ENCODE measurements at places on chromosomes 2 and 18.

- DNase-seq = peak; percentile 67
Observed at GRCh38 chr2:217789003-217789735, 213.6 kb downstream of the TNS1 start.

DNA sequence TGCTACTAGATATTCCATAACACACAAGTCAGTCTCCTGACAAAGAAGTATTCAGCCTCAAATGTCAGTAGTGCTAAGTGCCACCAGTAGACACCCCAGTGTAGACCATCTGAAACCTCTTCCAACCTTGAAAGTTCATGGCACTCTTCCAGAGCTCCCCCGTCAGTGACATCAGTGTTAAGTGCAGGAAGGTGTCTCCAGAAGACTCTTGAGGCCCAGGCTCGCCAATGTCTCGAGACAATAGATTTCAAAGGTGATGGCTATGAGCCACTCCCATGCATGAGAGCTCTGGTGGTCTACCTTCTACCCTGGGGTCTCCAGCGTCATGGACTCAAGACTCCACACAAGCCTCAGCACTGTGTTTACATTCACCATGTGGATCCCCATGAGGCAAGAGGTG lies 183.8 kb downstream of the SMAD2 start:
- DNase-seq = no peak

GRCh38 chr2:236935631-236936445 lies 149.9 kb upstream of the COPS8 start:
- no peak for DNase-seq

- DNase-seq = no peak
Observed at GRCh38 chr18:48580066-48580465, 41.2 kb downstream of the CTIF start.

- no peak for DNase-seq
Observed at GRCh38 chr2:7795778-7796563, 878.8 kb downstream of the RNF144A start.

DNA sequence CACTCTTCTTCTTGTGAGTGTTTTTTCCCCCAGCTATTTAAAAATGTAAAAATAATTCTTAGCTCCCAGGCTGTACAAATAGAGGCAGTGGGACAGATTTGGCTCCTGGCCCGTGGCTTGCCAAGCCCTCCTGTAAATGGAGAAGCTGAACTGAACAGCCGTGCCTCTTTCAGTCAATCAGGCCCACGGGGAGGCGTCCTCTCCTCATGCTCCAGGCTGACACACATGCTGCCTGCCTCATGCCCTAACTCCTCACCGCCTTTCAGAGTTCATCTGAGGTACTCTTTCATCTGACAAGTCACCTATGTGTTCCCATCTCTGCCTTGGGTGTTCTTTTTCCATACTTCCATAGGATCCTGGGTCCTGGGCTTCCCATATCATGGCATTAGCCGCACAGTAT lies 58.9 kb downstream of the BMP10 start:
- DNase-seq = no peak

DNA sequence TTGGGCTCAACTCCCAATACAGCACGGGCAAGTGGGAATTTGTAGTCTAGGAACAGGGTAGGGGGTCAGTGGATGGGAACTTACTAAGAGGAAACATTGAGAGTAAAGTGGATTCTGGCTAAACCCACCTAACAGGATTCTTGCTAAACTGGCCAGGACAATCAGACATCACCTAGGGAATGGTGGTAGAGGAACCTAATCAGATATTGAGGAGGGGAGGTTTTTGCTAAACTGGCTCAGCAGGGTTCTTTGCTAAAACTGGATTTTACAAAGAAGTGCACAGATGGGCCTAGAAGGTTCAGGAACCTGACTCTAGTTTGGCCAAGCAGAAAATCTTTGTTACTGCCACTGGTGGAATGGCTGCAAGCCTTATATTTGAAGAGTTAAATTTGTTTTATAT lies 55.9 kb downstream of the INPP4A start:
- DNase-seq = no peak

- no peak for DNase-seq
Observed at GRCh38 chr18:45290364-45290763, 324.9 kb upstream of the SLC14A2 start.

- DNase-seq = peak; percentile 17
Observed at GRCh38 chr18:54856105-54856646, 27.9 kb downstream of the RAB27B start.

DNA sequence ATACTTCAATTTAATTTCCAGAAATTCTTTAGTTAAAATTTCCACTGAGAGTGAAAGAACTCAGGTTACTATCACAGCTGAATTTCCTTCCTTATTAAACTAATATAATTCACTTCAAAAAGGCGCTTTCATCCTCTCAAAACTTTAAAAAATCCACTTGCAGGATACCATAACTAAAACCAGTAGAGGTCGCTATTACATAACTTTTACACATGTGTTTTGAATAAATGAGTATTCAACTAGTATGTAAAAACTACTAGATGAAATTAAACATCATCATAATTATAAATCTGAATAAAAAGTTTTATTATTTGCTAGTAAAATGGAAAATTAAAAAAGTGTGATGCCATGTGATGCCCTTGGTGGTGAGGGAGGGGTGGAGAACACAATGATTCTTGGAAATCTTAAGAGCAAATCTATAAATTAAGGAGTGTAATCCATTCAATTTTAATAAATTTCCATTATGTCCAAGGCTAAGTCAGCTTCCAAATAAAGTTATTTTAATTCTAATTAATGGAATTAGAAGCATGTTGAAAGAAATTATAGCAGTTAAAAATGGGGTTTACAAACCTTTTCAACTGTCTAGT lies 61.4 kb downstream of the SOS1 start:
- peak; percentile 81 for DNase-seq

- DNase-seq = peak; percentile 19
Observed at GRCh38 chr2:242085941-242086621, 216.6 kb downstream of the RTP5 start.

All from erythroblast (primary cell).